Activated CD4-positive, alpha-beta T cell treated with anti-CD3 and anti-CD28 coated beads, Interleukin-2, amount 10 ng/mL, durations not matched to agents 24 days and 14 days (primary cell): ENCODE measurements at places on chromosomes 3 and 15. TPM values are rescaled to one million over a fixed set of nuclear protein-coding genes. Genes with fewer than 3 reads are reported as not detected.
A peak's percentile ranks its signal among the peaks of the same experiment; 100 is the strongest.

GRCh38 chr3:66082679-66083078 lies 44.0 kb upstream of the MAGI1 start:
- no peak for DNase-seq

- DNase-seq, result no peak
These were observed 44.0 kb upstream of the HERC1 start for GRCh38 chr15:63877713-63878271.

DNA sequence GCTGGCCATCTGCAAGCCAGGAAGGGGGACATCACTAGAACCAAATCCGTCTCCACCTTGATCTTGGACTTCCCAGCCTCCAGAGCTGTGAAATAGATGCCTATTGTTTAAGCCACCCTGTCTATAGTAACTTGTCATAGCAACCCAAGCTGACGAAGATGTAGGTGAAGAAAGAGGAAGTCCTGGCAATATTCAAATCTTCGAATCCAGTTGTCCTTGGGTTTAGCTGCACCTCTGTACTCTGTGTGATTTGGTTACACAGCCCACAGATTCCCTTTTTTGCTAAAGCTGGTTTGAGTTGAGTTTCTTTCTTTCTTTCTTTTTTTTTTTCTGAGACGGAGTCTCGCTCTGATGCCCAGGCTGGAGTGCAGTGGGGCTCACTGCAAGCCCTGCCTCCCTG lies 68.0 kb upstream of the XCR1 start:
- no peak for DNase-seq

DNA sequence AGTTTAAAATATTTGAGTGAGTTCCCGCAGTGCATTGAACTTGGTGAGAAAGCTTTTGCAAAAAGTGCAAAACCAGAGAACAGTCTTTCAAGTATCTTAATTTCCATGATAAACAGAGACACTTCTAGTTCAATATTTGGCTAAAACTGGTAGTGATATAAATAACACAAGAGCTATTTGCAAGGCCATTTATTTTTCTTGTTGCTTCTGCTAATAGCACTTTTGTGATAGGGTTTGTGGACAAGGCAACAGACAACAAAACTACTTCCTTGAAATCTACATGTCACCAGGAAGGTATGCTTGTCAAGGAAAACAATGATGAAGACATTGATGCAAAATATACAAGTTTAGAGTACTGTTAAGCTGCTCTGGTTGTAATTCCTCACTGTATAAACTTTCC lies 1225.1 kb downstream of the OTOL1 start:
- DNase-seq, result no peak

DNA sequence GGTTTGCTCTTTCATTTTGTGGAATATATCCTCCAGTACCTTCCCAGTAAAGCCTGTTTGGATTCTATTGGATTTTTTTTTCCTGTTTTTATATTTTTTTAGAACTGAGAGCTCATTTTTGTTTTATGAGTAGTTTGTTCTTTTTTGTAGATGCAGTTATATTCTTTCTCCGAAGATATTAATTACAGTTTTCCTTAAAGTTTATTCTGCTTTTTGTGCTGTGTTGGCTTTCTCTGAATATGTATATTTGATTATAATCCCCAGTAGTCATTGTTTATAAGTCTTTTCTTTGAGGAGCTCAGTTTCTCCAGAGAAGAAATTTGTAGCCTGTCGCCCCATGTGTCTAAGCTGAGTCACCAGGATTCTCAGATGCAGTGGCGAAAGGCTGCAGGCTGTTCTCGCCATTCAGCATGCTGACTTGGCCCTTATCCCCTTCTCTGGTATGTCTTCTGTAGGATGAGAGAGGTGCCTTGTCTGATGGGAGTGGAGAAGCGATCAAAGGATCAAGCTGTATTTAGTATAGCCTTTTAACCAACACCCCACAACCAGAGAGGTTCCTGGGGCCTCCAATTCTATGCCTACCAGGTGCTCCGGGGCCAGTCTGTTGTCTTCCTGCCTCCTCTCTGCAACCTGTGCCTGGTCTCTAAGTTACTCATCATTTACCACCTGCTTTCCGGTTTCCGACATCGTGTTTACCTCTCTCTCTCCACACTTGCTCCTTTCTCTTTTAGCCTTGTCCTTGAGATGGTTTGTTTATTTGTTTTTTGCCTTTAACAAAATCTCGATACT lies 31.7 kb upstream of the MFSD1 start:
- no peak for DNase-seq

GRCh38 chr15:37137221-37137620 lies 36.9 kb upstream of the MEIS2 start:
- DNase-seq, result no peak

- no peak for DNase-seq
These were observed 22.9 kb downstream of the COLQ start for GRCh38 chr3:15498431-15499214.

DNA sequence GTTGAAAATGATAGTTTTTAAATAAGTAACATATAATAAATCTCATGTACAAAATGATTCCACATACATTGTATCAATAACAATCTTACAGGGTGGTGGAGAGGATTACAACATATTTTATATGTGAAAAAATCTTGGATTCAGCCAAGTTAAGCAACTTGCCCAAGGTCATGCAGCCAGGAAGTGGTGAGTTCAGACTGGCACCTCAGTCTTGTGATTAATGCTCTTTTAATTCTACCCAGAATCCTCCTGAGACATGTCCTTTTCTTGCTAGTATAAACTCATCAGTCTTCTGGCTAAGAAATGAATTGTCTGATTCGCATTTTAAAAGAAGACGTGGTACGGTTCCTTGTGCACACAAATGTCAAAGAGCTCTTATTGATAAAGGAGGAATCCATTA lies 4.5 kb upstream of the MYRIP start:
- DNase-seq, result no peak

DNA sequence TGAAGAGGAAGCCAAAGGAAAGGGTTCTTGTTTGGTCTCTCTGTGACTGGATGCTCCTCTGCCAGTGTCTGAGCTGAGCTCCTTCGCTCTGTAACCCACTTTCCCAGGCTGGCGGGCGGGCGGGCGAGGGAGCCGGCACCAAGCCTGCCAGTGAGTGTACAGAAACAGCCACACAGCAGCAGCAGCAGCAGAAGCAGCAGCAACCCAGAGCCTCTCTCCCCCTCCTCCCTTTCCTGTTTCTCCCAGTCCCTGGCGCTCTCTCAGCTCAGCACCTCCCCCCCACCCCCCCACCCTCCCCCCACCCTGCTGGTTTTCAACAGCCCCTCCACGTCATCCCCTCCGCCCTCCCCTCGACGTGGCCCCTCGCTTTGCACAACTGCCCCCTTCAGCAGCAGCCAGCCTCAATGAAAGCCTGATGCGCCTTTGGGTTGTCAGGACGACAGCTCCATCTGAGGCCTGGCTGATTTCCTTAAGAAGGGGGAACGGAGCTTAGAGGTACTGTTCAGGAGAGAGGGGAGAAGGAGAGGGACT lies at the start of gene LSAMP:
TSS of gene LSAMP (minus strand) at position 177 of the 531 bp plus-strand sequence.
- DNase-seq, result no peak

DNA sequence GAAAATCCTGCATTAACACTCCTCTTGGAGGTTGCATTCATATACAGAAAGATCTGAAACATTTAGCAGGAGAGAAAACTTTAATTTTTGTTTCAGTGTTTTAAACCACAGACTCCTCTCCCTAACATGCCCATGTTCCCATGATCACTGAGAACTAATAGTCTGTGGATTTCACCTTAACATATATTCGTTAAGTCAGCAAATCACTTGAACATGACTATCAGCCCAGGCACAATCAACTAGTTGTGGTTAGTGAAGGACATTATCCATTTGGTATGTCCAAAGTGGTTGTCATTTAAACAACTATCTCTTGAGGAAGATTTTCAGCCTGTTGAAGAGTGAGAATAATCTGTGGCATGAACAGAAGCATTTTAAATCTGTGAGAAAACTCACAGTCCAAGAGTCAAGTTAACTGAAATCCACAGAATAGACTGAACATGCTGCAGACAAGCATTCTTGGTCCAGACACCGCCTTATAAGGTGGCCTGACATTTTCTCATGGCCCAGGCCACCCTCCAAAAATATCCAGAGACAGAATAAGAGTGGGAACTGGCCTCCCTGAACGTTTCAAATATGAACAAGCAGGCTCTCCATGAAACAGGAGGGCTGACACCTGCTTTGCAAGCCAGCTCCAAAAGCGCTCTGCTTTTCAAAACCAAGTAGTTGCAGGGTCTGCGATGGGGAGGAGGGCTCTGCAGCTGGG lies 39.9 kb upstream of the ADCY5 start:
- DNase-seq, result no peak

GRCh38 chr3:70829092-70829491 lies 516.7 kb upstream of the MDFIC2 start:
- no peak for DNase-seq

DNA sequence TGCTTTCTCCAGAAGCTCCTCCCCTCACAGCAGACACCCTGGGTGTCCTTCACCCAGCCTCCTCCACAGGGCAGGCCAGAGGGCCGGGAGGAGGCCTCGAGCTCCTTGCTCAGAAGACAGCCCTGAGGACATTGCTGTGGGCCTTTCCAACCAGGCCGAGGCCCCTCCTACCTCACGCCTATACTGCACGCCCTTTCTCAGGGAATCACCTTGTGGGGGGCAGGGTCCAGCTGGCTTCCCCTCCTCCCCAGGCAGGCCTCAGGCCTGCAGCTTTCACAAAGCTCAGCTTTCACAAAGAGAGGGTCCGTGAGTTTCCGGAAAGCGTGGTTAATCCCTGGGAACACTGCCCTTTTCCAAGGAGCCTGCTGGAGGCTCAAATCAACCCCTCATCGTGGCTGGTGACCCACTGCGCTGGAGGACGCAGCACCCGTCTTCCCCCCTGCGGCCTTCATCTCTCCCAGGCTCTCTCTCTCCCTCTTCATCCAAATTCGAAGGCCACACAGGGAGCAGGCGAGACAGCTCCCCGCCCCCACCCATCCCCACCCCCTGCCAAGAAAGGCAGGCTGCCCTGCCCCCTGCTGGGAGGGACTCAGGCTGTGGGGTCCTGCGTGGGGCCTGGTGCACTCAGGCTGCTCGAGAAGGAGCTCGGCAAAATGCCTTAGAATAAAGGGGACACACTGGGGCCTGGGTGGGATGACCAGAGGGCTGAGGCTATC lies 79.4 kb downstream of the OCA2 start:
- DNase-seq, result peak; percentile 19

DNA sequence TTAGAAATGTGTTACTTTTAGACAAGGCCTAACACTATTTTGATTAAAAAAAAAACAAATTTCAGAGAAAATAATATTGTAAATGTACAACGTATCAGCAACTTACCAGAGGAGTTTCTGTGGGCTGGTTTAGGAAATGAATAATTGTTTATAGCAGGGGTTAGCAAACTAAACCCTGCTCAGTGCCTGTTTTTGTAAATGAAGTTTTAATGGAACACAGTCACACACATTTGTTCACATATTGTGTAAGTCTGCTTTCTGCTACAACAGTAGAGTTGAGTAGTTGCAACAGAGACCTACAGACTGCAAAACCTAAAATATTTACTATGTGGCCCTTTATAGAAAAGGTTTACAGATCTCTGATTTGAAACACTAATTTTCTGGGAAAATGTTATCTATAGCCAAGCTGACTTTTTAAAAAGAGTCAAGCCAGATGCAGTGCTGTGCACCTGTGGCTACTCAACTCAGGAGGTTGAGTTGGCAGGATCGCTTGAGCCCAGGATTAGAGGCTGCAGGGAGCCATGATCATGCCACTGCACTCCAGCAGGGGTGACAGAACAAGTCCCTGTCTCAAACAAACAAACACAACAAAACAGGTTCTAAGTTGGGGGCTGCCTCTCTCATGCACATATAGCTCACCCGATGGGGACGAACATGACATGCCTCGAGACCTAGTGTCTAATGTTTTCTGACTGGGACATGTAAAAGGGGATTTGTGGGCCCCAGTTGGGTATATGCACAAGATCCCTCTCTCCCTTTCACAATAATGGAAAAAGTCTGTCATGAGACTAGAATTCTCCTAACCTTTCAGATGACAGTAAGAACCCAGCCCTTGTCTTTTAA lies 182.5 kb downstream of the TNIK start:
- DNase-seq, result no peak

GRCh38 chr15:93072411-93073394 lies 16.3 kb downstream of the RGMA start:
- DNase-seq, result no peak

DNA sequence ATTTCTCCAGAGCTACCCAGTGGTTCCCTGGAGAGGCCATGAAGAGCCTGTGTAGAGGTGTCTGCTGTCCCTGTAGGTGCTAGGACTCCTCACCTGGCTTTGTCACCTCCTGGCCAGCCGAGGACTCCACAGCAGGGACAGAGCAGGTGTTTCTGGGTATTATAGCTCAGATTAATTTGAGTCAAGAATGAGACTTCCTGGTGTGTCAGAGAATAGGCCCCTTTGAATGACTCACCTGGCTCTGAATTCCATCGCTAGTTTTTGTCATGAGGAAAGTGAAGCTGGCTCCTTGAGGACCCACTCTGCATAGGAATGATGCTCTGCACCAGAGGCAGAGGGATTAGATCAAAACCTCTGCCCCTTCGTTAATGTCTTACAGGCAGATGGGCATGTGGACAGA lies 167.5 kb upstream of the TOPAZ1 start:
- DNase-seq, result no peak

- no peak for DNase-seq
These were observed 272.1 kb upstream of the ALCAM start for GRCh38 chr3:105094588-105094987.

DNA sequence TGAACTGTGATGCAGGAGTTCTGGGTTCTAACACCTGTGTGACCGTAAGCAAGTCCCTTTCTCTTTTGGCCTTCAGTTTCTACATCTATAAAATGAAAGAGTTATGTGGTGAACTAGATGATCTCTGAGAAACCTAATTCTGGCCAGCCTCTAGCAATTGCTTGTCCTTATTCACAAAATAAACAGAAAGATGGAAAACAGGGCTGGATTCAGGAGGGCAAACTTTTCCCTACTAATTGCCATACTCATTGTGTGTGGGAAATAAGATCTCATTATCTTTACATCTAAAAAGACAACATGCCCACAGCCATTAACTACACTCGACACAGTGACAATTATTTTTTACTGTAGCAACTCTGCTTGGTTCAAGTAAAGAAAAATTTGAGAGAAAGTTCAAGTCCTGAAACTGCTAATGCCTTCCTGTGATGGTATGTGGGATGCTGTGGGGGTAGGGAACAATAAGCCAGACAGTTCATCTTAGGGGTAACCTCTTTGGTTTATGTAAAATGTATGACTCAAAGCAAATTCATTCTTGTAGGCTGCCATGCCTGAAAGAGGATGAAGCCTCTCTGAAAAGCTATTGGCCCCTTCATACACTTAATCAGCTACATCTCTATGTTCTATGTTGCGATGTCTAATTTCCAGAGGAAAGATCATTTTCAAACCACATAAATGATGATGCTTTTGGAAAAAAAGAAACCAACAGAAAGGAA lies 177.6 kb upstream of the BCL6 start:
- DNase-seq, result peak; percentile 68

DNA sequence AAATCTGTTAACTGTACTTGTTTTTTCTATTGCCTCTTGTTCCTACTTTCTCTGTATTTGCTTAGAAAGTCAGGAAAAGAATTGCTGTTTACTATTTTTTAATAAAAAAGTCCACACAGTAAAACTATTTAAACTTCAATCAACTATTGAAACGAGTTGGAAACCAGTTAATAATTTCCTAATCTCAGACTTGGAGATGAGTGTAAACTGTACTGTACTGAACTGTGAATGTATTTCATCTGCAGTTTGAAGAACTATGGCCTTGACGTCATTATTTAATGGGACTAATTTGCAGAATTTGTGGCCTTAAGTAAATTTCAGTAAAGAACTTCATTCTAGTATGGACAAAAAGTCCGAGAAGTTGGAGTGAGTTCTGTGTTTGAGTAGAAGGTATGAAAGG lies 89.1 kb downstream of the LRRC28 start:
- DNase-seq, result no peak

Gene FBXW12
- 0.14 and 0.28 TPM in 2 replicates for total RNA-seq

Gene THPO
- not detected in 2 replicates for total RNA-seq

Gene ALPK3
- total RNA-seq, result 0.09 and 0.21 TPM in 2 replicates

Gene TIGIT
- total RNA-seq, result 2.5 and 4.7 TPM in 2 replicates

Gene SCN11A
- not detected in 2 replicates for total RNA-seq

Gene CA12
- total RNA-seq, result 0.43 and 0.63 TPM in 2 replicates

Gene PARP15
- total RNA-seq, result 10.8 and 12.1 TPM in 2 replicates

Gene SENP7
- 8.1 and 9.5 TPM in 2 replicates for total RNA-seq
